ENCODE measurements at places on chromosomes 11 and 22.

GRCh38 chr22:27801202-27801615, 347 bp downstream of the MN1 start:
- DNase-seq, result no peak

DNA sequence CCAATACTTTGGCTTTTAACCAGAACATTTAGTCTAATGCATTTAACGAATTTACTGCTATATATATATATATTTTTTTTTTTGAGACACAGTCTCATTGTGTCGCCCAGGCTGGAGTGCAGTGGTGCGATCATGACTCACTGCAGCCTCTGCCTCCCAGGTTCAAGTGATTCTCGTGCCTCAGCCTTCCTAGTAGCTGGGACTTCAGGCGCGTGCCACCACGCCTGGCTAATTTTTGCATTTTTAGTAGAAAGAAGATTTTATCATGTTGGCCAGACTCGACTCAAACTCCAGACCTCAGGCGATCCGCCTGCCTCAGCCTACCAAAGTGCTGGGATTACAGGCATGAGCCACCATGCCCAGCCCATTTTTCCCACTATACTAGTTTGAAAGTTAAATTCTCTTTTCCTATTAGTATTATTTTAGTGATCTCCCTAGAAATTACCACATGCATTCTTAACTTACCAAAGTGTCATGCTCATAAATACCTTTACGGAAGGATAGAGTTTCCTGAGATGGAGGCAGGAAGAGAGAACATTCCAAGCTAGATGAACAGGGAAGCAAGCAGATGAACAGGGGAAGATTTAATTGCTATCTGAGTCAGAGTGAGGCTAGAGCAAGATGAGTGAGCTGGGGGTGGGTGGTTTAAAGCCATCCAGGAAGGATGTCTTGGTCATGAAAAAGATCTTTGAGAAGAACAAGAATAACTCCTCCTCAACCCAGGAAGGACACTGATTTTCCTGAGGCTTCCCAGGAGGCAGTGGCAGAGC, 4.4 kb upstream of the PGAP2 start:
- no peak for DNase-seq

DNA sequence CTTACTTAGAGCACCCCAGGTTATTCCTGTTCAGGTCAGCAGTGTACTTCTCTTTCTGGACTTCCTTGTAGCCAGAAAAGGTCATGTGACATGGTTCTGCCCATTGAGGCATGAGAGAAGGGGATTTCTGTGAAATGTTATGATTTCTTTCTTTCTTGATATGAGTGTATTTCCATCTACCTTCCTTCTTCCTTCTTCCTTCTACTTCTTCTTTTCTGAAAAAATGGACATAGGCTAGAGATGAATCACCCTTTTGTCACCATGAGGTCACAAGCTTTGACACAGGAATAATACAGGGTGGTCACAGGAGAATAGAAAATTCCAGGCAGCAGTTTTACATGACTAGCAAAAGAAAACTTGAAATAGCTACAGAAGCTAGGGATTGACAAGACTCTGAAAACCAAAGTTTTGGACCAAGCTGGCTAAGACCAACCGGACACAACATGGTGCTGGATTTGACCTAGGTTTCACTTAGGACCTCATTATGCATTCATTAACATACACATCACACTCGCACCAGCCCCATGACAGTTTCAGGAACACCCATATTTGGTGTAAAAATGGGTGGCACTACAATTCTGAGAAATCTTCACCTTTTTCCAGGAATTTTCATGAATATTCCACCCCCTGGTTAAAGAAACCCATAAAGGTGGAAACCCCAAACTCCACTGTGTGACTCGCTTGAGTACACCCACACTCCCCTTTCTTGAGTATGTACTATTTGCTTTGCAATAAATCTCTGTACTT, 21.2 kb upstream of the MAP6 start:
- no peak for DNase-seq

GRCh38 chr11:109856928-109857327, 236.3 kb upstream of the ZC3H12C start:
- no peak for DNase-seq

DNA sequence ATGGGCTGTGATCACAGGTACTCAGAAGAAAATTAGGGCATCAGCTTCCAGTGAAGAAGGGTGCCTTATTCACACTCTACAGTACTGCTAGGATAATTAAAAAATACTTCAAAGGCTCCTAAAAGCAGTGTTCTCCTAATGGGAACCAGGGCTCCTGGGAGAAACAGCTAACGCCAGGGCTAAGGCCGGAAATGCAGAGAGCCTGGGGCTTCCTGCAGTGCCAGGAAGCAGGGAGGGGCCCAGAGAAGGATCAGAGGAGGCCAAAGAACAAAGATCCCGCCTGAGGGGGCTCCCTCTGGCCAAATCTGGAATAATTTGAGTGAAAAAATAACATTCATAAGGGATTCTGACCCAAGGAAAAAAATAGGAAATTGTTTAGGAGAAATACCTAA, 27.5 kb downstream of the TOLLIP start:
- no peak for DNase-seq

DNA sequence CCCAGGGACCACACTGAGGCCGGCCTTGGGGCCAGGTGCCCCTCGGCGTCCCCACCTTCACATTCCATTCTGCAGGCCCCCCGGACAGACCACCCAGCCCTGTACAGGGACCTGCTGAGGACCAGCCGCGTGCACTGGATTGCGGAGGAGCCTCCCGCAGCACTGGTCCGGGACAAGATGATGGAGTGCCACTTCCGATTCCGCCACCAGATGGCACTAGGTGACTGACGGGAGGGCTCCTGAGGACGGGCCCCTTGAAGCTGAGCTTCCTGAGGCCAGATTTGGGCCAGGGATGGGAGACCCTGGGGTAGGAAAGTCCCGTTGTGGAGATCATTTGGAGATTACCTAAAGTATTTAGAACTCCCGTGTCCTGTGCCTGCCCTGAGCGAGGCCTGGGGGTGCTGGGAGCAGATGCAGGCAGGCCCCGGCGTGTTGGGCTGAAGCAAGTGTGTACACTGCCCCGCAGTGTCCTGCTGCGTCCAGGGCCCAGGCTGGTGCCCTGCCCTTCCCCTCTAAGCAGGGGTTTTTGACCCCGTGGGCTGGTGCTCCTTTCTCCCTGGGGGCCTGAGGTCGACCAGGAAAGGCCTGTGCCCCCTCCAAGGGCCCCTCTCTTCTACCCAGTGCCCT, 20.0 kb downstream of the TRMU start:
- peak; percentile 76 for DNase-seq

DNA sequence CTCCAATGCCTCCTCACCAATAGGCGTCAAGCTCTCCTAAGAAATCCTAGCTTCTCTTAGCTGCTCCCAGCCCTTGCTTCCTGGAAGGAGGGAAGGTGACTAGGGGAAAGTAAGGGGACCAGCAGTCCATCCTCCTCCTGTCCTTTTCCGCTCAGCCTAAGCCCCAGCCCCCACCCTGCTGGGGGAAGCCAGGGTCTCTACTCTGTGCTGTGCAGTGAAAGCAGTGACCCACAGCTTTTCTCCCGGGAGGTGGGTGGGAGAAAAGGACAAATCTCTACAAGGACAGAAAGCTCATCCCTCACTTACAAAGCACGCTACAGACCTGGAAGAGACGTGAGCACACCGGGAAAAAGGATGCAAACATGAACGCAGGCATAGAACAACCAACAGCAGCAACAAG, 30.9 kb upstream of the PHLDA2 start:
- DNase-seq, result no peak

GRCh38 chr22:23858484-23858815, 775 bp downstream of the SLC2A11 start:
- no peak for DNase-seq

GRCh38 chr22:43731988-43732387, 80.1 kb downstream of the EFCAB6 start:
- DNase-seq, result no peak

DNA sequence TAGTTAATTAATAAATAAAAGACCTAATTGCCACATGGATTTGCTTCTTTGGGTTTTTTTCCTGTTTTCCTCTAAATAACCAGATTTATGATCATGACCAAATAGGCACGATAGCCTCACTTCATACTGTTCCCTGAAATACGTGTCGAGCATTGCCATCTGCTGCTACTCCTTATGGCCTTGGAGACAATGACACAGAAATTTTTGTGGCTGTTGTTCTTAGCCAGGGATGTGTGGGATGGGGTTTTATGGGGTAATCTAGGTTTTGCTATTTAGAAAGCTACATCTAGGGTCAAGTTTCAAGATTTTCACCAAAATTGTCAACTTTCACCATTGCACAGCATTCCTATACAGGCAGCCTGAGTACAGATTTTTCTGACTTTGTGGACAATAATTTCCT, 145.2 kb downstream of the DBX1 start:
- DNase-seq, result no peak

DNA sequence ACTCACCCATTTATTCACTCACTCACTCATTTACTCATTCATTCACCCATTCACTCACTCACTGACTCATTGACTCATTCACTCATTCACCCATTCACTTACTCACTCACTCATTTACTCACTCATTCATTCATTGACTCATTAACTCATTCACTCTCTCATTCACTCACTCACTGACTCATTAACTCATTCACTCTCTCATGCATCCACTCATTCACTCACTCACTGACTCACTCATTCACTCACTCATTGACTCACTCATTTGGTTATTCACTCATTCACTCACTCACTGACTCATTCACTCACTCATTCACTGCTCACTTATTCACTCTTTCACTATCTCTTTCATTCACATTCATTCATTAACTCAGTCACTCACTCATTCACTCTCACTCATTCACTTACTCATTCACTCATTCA, 2.5 kb upstream of the MUC5AC start:
- DNase-seq, result no peak

- DNase-seq, result no peak
Observed at GRCh38 chr22:32204040-32204855, 625 bp downstream of the RFPL2 start.

DNA sequence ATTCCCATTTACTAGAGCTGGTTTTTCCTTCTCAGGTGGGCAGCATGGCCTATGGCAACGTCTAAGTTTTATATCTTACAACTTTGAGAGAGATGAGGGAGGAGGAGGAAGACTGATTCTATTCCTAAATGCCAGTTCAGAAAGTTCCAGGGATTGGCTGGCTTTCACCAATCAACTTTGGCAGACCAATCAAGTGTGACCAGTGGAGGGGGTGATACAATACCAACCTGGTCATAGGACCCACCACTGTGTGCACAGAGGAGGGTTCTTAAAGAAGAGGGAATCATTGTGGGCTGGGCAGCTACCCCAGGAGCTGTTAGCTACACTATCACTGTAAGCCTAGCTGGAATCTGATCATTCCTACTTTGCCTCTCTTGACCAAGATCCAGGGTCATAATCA, 8.1 kb downstream of the DIXDC1 start:
- no peak for DNase-seq

DNA sequence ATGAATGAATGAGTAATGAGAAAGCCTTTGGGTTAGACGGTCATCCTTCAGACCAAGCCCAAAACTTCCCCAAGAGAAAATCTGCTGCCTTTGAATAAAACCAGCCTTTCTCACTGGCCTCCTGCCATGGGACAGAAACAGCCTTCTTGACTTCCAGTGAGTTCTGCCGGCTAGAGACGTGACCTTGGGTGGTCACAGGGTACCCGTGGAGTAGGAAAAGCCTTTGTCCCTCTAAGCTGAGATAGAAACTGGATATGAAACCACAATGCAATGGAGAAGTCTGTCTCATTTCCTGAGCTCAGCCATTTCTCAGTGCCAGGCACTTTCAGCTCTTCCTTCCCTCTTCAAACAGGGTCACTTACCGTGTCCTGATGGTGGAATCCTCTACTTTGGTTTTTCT, 21.2 kb upstream of the YWHAH start:
- DNase-seq, result no peak

GRCh38 chr11:113628912-113629311, 77.2 kb downstream of the TMPRSS5 start:
- DNase-seq, result no peak

GRCh38 chr11:85164743-85165142, 462.4 kb downstream of the DLG2 start:
- DNase-seq, result no peak

DNA sequence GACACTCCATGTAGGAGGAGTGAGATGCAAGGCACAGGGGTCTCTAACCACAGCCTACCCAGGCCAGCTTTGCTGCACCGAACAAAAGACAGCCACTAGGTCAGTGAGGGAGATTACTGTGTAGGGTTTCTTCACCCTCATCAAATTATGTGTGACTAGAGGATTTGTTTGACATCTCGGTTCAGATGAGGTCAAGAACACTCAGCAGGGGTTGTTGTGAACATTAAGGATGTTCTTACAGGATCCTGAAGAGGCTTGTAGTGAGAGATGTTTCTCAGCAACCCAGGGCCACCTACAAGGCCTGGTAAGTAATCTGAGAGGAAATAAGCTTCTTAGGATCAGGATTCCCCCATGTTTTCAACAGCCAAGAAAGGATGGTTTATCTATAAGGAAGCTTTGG, 202.1 kb downstream of the NXPE2 start:
- no peak for DNase-seq

- DNase-seq, result no peak
Observed at GRCh38 chr11:30411383-30411782, 88.5 kb downstream of the ARL14EP start.

DNA sequence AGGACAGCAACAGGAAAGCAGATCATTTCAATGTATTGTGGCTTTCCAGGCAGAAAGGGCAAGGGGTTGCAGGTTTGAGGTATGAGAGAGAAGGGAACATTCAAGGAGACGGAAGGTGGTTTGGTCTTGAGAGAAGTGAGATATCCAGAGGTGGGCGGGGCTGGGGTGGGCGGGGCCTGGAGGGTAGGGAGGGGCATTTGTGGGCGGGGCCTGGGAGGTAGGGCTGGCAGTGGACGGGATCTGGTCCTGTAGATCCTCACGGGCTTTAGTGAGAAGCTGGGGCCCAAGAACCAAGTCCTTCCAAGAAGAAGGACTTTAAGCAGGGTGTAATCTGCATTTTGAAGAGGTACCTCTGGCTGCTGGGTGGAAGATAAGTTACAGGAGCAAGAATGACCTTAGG, 199.2 kb downstream of the MN1 start:
- no peak for DNase-seq

DNA sequence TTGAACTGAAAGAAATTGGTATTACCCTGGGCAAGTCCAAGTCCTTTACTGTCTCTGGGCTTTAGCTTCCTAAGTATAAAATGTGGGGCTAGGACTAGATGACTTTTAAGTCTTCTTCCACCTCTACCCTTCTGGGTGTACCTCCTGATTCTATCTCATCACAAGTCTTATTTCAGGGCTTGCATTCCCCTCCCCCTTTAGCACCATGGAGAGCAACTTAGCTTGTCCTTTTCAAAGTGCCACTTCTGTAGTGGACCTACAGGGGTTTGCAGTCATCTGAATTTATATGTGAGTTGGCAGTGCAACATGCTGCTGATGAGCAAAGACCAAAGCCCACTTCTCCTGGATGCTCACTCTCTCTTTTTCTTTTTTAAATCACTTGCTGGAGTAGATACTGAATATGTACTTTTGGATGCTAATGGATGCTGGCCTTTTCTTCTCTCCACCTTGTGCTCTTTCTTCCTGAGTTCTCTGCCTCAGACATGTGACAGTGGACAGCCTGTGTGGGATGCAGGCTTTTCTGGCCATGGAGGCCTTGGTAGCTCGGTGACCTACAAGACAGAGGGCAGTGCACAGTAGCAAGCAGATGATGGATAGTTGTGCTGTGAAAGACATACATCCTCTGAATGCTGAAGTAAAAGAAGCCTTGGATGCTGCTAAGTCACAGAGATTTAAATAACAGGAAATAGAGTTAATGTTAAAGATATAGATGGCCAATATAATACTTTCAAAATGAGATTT, 185.0 kb downstream of the NELL1 start:
- DNase-seq, result no peak

Data from ureter (tissue), 1 donor.